ENCODE measurements at places on chromosomes 11 and 22. TPM values are rescaled to one million over a fixed set of nuclear protein-coding genes. Genes with fewer than 3 reads are reported as not detected.

RANGAP1 gene
- 27.1 TPM for total RNA-seq

BRSK2 gene
- 1.8 TPM for total RNA-seq

PLAAT4 gene
- total RNA-seq, result 78.6 TPM

MEI1 gene
- not detected for total RNA-seq

CRACR2B gene
- 106 TPM for total RNA-seq

- DNase-seq, result peak; percentile 87
These were observed 17.9 kb upstream of the MUC6 start for GRCh38 chr11:1054143-1055108.

DNA sequence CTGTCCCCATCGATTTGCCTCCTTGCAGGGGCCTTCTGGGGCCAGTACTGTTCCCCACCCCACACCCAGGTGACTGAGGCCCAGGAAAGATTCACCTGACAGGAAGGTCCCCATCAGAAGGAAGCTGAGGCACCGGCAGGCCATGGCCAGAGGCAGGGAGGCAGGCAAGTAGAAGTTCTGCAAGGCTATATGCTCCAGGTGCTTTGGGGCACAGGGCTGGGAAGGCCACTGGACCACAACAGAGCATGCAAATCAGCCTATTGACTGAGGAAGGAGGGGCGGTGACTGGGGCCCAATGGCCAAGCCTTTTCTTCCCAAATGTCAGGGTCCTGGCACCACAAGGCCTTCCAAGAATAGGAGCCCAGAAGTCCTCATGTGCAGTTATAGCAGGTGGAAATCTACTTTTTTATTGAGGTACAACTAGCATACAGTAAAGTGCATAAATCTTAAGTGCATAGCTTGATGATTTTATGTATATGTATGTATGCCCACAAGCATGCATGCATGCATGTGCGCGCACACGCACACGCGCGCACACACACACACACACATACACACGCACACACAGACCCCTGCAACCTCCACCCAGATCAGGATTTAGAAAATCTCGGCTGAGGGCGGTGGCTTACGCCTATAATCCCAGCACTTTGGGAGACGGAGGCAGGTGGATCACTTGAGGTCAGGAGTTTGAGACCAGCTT is at the start of gene VPREB3:
Gene VPREB3, minus strand, starts transcription at position 206 of the 700 bp plus-strand sequence. Its CDS starts 62 bp downstream, at position 144.
- DNase-seq, result no peak

DNA sequence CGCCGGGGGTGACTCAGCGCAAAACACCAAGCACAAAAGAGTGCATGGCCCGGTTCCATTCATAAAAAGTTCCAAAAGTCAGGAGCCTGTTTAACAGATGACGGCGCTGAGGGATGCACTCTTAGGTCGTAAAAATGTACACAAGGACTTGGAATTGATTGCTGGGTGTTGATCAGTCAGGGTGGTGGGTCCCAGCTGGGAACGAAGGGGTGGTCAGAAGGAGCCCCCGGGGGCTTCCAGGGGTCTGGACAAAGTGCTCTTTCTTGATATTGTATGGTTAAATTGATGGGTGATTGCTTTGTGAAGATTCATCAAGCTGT is 20.7 kb downstream of the IFITM10 start:
- no peak for DNase-seq

DNA sequence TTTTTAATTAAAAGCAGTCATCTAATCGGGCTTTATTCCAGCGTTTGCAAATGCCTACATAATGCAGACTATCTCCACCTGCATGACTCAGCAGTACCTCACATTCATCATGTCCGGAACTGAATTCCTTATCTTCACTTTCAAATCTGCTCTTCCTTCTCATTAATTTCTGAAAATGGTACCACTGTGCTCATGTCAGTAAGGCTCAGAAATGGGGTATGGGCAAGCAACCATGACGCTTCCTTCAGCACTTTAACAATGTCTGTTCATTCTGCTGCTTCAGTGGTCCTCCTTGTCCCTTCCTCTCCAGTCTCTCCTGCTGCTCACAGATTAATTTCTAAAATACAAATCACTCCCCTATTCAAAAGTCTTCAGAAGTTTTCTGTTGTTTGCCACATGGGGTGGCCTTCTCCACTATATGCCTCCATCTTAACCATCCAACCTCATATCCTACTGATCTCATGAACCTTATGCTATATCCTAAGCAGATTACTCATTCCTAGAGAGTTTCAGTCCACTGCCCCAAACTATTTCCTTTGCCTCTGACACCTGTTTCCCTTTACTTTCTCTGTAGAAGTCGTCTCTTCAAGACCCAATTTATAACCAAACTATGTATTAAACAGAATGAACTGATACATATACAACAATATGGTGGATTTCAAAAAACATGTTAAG is 7.0 kb downstream of the GTF2H1 start:
- DNase-seq, result no peak
